ENCODE measurements at places on chromosomes 5 and 9.

- no peak for DNase-seq
Measured at GRCh38 chr9:13269589-13270452, 9.7 kb downstream of the MPDZ start.

DNA sequence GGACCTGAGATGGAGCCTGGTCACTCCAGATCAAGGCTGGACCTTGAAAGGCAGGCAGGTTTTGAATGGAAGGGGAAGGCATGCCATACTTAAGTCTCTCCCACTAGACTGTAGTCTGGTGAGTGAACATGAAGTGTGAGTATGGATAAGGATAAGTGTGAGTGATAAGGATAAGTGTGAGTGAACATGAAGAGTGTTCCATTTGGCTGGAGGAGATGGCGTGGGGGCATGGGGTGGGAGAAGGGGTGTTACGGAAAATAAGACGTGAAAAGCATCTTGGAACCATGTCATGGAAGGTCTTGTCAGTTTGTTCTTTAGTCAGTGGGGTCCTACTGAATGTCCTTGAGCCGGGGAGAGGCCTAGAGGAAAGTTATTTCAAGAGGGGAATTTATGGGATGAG lies 32.8 kb downstream of the HMGXB3 start:
- DNase-seq, result no peak

- DNase-seq, result no peak
Measured at GRCh38 chr5:1782385-1783215, 17.0 kb downstream of the MRPL36 start.

- DNase-seq, result no peak
Measured at GRCh38 chr5:171989276-171989675, 17.2 kb downstream of the FBXW11 start.

GRCh38 chr5:178564397-178564796 lies 25.8 kb downstream of the COL23A1 start:
- no peak for DNase-seq

DNA sequence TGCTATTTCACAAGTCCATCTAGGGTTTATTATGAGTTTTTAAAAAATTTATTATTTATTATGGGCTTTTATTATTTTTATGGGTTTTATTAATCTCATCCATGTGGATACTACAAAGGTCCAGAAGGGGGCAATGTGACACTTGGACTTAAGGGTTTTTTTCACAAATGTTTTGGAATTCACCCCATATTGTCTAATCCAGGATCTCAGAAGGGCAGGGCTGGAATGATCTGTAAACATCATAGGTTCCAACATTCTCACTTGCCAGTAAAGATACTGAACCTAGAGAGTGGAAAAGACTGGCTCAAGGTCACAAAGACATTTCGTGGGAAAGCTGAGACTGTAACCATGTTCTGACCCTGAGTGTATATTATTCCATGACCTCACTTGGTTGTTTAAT lies 35.6 kb downstream of the NIM1K start:
- no peak for DNase-seq

GRCh38 chr9:125650271-125650737 lies 56.7 kb downstream of the MAPKAP1 start:
- DNase-seq, result no peak

DNA sequence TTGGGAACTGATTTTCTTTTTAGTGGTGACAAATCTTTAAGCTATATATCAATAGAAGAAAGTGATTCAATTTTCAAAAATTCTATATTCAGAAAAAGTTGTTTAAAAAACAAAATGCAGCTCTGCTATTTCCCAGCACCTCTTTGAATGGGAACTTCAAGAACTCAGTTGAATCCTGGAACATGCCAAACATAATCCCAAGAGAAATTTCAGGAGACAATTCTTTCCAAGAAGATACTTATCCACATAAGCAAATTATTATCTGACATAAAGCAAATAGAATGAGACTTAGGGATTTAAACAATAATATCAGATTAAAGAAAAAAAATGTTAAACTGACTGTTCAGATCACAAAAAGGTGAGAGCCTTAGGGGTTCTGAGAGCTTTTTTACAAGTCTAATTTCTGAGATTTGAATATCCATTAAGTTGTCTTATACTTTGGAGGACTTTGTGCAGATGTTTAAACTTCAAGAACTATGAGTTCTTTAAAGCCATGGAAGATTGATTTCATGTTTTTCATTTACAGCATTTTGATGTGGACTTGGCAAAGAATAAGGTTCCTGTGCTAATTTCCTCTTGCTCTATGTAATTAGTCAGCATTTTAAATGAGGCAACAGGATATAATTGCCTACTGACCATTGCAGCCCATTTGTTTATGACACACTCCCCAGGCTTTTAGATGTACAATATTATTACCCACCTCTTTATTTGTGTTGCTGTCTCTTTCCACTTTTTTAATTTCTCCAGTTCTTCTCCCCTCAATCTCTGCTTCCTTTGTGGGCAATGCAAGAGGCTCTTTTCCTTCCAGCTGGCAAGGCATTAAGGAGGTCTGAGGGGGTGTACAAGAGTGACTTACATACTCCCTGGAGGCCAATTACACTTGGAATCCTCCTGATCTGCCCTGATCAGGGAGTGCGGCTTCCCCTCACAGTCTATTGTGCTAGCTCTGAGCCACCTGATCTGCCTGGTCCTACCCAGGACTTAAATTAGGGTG lies 419.1 kb downstream of the NR2F1-AS1 start:
- DNase-seq, result no peak

GRCh38 chr5:54454602-54455001 lies 897 bp upstream of the HSPB3 start:
- DNase-seq, result no peak

- DNase-seq, result no peak
Measured at GRCh38 chr5:167049043-167049663, 1242.3 kb upstream of the WWC1 start.

DNA sequence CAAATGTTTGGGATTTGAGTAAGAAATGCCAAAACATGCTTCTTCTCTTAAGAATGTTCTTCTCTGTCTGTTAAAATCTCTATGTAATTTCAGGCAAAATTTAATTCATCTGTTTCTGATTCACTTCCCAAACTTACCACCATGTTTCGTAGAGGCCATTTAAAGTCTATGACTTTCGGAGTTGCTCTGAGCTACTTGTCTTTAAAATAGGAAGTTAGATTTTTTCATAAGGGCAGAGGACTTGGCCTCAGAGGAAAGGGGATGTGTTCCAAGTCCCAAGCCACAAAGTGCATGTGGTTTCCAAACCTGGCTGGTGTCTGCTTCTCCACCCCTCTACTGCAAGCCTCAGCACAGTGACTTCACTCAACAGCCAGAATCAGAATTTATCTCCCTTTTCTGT lies 111.3 kb upstream of the ADRA1B start:
- no peak for DNase-seq

DNA sequence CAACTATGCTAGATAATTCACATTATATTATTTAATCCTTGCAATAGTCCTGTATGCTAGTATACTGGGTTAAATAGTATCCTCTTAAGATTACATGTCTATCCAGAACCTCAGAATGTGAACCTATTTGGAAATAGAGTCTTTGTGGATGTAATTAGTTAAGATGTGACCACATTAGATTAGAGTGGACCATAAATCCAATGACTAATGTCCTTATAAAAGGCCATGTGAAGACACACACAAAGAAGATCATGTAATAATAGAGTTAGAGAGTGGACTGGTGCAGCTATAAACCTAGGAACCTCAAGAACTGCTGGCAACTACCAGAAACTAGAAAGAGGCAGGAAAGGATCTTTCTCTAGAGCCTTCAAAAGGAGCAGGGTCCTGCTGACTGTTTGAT lies 263.6 kb upstream of the PTGER4 start:
- DNase-seq, result no peak

DNA sequence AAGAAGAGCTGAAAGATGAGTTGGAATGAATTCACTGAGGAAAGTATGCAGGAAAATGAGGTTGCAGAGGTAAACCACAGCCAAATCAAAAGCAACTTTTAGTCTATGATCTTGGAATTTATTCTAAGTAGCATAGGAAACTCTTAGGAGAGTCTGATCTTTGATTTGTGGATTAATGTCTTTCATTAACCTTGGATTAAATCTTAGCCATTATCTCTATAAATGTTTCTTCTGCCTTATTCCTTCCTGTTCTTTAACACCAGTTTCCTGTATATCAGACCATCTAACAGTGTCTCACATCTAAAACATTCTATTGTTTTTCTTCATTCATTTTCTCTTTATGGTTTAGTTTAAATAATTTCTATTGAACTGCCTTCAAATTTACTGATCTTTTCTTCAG lies 187.2 kb upstream of the ANKRD55 start:
- no peak for DNase-seq

DNA sequence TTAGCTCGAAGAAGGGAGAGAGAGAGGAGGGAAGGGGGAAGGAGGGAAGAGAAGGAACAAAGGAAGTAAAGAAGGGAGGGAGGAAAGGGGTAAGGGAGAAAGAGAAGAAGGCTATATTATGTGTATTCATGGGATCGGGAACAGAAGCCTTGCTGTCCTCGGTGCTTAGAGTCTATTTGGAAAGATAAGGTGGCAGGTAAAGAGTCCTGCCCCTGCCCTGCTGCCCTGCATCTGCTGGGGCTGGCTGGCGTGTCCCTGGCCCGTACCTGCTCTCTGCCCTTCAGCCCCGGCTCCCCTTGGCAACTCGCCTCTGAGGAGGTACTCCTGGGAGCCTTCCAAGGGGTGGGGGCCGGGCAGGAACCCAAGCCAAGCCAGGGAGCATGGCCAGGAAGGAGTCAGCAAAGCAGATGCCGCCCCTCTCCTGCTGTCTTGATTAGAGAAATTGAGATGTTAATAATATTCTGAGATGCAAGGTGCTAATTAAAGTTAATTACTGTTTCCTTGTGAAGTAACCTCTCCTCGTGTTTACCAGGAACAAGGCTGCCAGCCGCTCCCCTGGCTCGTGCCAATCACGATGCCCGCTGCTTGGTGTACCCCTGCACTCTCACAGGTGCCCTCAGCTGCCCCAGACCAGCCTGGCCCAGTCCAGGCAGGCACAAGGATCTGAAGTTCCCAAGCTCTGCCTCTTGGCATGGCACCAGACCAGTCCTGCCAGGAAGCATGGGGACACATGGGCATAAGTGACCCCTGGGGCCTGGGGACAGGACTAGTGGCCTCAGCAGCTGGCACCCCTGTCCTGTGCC lies 36.6 kb downstream of the PCDH1 start:
- no peak for DNase-seq

- no peak for DNase-seq
Measured at GRCh38 chr5:138938526-138938925, 63.4 kb upstream of the LRRTM2 start.

GRCh38 chr5:24353611-24354010 lies 291.2 kb downstream of the CDH10 start:
- DNase-seq, result no peak

GRCh38 chr5:5605170-5605764 lies 182.8 kb downstream of the ICE1 start:
- DNase-seq, result no peak
